ENCODE measurements at places on chromosomes 2 and 18.

GRCh38 chr18:55124078-55124763 lies 165.0 kb upstream of the CCDC68 start:
- DNase-seq, result no peak

GRCh38 chr2:134774786-134775641 lies 56.2 kb upstream of the TMEM163 start:
- DNase-seq, result no peak

DNA sequence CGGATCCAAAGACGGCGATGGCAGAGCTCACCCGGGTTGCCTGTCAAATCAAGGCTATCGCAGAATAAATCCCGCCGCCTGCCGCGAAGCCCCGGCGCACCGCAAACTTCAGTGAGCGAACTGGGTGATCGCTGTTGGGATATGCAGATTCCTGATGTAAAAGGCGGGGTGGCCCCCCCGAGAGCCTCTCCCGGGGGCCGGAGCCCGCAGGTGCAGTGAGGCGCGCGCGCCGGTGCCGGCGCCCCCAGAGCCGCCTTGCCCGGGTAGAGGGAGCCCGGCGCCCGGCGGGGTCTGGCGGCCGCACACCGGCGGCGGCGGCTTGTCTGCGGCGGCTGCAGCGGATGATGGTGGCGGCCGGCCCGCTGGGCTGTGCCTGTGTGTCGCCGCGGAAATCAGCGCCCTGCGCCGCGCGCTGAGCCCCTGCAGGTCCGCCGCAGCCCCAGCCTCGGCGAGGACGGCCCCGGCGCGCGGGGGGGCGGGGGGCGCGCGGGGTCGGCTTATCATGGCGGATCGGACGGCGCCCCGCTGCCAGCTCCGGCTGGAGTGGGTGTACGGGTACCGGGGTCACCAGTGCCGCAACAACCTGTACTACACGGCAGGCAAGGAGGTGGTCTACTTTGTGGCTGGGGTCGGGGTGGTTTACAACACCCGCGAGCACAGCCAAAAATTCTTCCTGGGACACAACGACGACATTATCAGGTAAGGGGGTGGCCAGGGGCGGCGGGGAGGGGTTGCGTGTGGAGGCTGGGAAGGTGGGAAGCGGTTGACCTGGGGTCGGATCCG lies 1.3 kb downstream of the EML6 start:
- DNase-seq, result peak; percentile 17

DNA sequence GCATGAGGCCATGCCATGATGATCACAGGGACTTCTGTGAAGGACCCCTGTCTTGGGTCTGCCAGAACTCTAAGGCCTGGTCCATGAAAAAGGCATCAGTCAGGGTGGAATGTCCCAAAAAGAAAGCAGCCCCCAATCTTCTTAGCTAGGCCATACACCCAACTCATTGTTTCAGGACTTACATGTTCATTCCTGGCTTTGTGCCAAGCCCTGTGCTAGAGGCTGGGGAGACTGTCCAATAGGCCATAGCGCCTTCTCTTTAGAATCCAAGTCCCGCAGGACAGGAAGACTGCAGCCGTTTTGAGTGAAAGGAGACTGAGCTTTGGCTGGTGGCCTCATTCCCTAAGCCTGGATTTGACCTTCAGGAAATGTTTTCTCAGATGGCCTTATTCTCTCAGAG lies 247.3 kb downstream of the PRKCE start:
- DNase-seq, result no peak

DNA sequence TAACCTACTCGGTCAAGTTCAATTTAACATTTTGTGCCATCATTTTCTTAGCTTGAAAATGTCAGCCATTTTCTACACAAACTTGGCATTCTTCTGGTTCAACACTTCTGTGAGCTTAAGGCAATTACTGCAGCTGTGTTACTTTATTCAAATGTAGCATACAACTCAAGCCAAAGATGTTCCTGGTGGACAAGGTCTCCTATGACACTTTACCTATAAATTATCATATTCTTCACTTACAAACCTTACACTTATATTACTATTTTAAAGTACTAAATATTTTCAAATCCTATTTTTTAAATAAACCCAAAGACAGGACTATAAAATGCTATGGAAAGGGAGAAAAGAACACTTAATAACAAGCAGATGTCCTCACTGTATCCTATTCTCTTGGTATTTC lies 1045.3 kb downstream of the TSN start:
- DNase-seq, result no peak

DNA sequence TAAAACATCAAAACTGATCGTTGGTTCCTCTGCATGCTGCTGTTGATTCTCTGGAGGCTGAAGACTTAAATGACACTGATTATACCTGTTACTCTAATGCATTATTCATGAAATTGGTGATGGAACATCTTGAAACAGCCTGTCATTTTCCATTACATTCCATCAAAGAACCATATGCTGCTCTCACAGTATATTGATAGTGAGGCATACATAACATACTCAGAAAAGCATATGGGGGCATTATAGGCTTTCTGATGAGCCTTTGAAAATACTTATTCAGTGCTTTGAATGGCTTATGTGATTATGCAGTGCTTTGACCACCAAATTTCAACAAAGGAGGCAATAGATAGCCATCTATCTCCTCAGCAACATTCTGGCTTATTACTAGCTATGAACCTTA lies 392.1 kb downstream of the CDH19 start:
- DNase-seq, result no peak

GRCh38 chr2:10559634-10560224 lies 111.6 kb upstream of the ODC1 start:
- no peak for DNase-seq

GRCh38 chr2:235711527-235711926 lies 217.7 kb downstream of the AGAP1 start:
- no peak for DNase-seq

- DNase-seq, result no peak
These were observed 1815.3 kb upstream of the CELF4 start for GRCh38 chr18:39380866-39381265.

DNA sequence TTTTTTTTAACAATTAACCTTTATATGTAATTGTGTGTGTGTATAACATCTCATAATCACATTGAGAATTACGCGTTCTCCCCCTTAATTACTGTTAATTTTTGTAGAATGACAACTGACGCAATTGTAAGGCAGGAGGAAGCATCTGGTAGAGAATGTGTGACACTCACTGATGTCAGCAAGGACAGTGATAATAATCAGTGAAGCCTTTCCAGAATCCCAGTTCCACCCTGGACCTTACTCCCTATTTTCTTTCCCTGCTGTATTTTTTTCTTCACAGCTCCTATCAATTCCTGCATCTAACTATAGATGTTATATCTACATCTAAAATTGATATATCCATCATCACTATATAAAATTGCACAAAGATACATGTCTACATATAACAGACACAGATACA lies 16.1 kb upstream of the STRN start:
- DNase-seq, result no peak

DNA sequence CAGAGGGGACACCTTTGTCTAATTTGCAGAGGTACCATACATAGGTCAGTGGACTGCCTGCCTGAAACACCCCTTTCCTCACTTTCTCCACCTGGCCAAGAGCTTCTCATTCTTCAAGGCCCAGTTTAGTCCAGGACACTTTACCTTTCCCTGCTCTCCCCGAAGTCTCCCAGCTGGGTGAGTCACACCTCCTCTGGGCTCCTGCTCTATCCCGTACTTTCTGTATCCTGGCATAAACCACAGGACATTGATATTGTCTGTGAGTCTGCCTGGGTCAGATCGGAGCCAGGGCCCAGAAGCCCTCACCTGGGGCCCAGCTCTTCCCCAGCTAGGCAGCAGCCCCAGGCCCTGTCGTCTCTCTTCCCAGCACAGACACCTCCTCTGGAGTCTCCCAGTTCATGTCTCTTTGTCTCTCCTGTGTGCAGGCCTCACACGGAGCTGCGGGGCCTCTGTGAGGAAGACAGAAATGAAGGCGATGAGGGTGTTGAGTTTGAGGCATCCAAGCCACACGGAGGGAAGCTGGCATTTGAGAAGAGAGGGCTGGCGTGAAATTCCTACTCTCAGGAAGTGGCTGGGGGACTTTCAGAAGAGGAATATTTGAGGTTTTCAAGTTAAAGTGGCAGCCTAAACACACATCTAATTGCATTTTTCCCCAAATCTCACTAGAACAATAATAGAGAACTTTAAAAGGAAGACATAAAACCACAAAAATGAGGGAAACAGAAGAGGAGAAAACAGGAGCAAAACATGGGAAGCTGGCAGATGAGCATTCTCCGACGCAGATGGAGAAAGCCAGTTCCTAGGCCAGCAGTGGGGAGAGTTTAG lies 79.6 kb upstream of the LAPTM4A start:
- no peak for DNase-seq

GRCh38 chr2:100446696-100447095 lies 23.6 kb upstream of the NMS start:
- DNase-seq, result no peak

- no peak for DNase-seq
These were observed 273.5 kb downstream of the CALCRL start for GRCh38 chr2:187174582-187174981.

DNA sequence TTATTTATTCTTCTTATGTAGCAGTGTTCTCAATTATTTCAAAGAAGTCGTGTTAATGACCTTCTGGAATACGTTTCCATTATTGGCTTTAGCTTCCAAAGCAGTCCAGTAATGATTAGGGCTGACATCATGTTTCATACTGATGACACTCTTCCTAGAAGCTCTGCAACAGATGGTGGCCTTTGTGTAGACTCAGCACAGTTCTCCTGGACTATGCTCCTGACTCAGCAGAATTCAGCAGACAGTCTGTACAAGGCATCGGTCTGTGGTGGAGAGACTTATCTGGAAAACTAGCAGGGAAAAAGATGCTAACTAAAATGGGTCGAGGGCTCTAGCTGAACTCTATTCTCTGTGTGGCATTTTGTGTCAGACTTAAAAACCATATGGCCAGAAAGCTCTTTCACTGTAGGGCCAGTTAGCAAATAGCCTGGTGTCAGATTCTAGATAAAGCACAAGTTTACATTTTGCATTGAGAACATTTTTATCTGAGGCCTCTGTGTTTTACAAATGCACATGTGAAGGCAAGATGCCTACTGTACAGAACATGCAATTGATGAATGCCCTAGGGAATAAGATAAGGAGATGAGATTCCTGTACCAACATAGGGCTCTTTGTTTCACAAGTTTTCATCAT lies 35.1 kb downstream of the GULP1 start:
- no peak for DNase-seq

GRCh38 chr2:184004289-184004947 lies 593.9 kb upstream of the ZNF804A start:
- no peak for DNase-seq

DNA sequence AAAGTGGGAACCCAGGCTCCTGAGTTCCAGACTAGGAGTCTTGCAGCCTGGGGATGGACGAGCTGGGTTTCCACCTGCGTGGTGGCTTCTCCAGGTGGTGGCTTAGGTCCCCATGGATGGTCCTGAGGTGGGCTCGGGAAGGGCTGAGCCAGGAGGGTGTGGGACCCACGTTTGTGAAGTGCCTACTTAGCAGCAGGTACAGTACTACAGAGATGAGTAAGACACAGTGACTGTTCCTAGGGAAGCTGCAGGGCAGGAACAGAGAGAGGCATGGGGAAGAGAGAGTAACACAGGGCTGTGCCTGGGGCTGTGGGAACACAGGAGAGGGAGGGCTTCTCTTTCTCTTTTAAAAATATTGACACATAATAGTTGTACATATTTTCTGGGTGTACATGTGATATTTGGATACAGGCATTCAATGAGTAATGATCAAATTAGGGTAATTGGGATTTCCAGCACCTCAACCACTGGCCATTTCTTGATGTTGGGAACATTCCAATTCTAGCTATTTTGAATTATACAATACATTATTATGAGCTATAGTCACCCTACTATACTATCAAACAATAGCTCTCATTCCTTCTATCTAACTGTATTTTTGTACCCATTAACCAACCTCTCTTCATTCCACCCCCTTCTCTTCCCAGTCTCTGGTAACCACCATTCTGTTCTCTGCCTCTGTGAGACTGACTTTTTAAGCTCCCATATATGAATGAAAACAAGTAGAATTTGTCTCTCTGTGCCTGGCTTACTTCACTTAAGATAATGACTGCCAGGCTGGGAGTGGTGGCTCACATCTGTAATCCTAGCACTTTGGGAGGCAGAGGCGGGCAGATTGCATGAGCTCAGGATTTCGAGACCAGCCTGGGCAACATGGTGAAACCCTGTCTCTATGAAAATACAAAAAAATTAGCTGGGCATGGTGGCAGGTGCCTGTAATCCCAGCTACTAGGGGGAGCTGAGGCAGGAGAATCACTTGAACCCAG lies 15.0 kb downstream of the TOGARAM2 start:
- no peak for DNase-seq

- no peak for DNase-seq
These were observed 5.4 kb downstream of the CRYGD start for GRCh38 chr2:208118918-208119317.

- no peak for DNase-seq
These were observed 61.8 kb downstream of the EVA1A start for GRCh38 chr2:75498907-75499306.

DNA sequence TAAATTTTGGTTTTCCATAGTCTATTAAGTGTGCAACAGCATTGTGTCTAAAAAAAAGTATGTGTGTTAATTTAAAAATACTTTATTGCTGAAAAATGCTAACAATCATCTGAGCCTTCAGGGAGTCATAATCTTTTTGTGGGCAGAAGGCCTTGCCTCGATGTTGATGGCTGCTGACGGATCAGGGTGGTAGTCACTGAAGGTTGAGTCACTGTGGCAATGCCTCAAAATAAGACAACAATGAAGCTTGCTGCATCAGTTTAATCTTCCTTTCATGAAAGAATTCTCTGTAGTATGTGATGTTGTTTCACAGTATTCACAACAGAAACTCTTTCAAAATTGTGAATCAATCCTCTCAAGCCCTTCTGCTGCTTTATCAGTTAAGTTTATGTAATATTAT lies 31.3 kb downstream of the HDHD2 start:
- DNase-seq, result no peak

DNA sequence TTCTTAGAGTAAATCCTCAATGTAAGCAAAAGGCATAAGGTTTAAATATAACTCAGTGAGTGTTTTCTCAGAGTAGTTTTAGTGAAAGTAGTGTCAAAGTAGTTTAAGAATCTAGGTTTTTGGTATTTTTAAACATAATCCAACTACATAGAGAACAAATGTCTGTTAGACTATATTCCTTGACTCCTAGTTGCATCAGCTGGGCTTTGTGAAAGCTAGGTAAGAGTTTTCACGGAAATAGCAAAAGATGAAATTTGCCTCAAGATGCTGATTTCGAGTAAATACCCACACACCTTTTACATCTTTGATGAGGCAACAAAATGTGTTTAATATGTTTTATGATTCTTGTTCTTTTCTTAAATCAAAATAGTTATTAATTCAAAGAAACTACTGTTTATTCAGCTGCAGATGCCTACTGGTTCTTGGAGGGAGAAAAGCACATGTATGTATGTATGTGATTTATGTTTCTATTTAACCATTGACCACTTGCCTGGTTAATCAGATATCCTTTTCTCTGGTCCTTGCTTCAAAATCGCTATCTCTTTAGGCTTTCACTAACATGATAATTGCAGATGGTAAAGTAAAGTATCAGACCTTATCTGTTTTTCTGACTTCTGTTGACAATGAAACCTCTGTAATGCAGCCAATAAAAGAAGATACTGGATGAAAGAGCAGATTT lies 117.4 kb upstream of the NOSTRIN start:
- DNase-seq, result no peak

Measured in effector memory CD4-positive, alpha-beta T cell (primary cell).